ENCODE measurements at places on chromosomes 16 and 17.

GRCh38 chr16:12436201-12436657 is 367.5 kb downstream of the CPPED1 start:
- no peak for DNase-seq

DNA sequence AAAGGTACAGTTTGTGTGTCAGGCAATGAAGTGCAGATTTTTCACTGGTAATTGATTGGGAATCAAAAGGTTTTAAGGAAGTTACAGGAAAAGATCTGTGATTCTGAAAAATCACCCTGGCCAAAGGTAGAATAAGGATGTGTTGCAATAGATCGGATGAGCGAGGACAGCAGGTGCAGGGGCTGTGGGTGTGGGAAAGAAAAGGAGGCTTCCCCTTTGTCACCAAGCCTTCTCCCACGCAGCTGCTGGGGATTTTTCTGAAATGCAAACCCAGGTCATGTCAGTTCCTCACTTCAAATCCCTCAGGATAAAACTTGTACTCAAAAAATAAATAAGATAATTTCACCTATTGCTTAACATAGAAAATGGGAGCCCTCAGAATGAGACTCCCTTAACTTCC is 47.9 kb upstream of the ARHGAP17 start:
- no peak for DNase-seq

GRCh38 chr17:4972752-4973151 is 5.1 kb upstream of the SPAG7 start:
- no peak for DNase-seq

GRCh38 chr16:67936880-67937605 is 393 bp upstream of the PSMB10 start:
- peak; percentile 65 for DNase-seq

GRCh38 chr17:79406316-79406715 is 204.5 kb downstream of the RBFOX3 start:
- DNase-seq = no peak

GRCh38 chr17:50375858-50376538 is 3.0 kb downstream of the EME1 start:
- DNase-seq = no peak

DNA sequence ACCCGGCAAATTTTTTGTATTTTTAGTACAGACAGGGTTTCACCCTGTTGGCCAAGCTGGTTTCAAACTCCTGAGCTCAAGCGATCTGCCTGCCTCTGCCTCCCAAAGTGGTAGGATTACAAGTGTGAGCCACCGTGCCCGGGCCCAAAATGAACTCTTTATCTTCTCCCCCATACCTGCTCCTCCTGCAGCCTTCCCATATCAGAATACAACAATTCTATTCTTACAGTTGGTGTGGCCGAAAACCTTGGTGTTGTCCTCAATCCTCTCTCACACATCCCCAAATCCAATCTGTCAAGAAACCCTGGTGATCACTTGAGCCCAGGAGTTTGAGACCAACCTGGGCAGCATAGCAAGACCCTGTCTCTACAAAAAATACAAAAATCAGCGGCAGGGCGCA is 19.5 kb upstream of the SPN start:
- no peak for DNase-seq

DNA sequence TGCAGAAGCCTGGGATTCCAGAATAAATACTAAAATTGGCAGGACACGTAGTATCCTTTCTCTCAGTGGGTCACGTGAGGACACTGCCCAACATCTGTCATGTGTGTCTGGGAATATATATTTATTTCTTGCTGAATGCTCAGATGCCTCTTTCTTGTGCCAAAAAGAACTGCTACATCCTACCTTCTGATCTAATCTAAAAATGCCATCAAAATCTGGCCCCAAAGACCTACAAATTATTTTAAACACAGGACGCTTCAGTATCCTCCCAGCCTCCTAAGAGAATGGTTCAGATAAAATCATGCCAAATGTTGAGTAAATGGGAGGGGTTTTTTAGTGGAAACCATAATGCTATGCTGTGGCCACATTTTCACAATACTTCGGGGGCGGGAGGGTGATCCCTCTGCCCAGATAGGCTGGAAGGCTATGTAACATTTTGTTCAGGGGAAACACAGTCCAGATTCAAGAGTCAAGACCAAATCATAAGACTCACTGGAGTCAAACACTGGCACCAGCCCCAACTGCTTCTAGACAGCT is 22.9 kb upstream of the CORO6 start:
- no peak for DNase-seq

DNA sequence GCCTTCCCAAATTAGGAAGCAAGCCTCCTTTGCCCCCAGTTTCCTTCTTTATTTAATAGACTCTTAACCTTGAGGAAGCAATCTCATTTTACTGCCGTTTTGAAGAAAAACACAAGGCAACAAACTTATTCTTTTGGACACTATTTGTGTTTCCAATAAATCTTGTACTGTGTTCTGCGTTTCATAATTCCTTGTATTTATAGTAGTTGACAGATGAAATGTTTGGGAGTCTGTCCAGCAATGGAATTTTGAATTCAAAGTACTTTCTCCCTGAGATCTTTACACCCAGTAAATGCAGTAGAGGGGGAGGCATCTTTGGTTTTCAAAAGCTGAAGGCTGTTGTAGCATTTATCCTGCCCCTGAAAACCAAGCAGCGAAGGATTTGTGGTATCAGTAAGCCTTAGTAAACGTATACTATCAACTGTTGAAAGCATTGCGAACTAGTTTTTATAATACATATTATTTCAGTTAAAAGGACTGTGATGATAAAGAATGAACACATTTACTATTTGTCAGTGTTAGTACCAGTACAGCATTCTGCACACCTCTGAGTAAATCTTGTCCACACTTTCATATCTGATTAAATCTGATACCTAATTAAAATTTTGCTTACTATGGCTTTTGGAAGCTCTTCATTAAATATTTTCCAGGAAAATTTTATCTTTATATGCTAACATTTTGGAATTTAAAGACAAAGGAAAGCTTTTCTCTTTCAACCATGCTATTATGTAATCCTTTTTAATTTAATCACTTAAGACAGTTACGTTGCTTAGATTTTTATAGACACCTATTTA is 83.1 kb downstream of the TNRC6C start:
- no peak for DNase-seq

- no peak for DNase-seq
Measured at GRCh38 chr17:13283606-13284005, 265.8 kb upstream of the ELAC2 start.

- no peak for DNase-seq
Measured at GRCh38 chr17:79943347-79944241, 92.1 kb downstream of the TBC1D16 start.

DNA sequence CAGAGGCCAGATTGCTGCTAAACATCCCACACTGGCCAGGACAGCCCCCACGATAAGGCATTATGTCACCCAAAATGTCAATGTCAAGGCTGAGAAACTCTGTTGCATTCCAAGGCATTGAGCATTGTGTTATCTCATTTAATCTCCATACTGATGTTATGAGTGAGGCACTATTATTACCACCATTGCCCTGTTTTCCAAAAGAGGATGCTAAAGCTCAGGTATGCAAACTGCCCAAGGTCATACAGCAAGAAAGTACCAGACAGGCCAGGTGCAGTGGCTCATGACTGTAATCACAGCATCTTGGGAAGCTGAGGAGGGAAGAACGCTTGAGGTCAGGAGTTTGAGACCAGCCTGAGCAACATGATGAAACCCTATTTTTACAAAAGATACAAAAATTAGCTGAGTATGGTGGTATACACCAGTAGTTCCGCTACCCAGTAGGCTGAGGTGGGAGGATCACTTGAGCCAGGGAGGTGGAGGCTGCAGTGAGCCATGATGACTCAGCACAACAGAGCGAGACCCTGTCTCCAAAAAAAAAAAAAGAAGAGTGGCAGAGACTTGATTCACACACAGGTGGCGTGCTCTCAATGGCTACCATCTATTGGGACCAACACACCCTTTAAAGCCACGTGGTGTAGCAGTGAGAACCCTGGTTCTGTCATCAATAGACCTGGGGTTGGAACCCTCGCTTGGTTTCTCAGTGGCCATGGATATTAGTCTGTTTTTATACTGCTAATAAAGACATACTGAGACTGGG is 58.8 kb upstream of the GRIN2A start:
- no peak for DNase-seq
